ENCODE measurements at places on chromosomes 7 and 10. TPM values are rescaled to one million over a fixed set of nuclear protein-coding genes. Genes with fewer than 3 reads are reported as not detected.

GRCh38 chr7:141231018-141231792 lies 157.3 kb downstream of the TMEM178B start:
- DNase-seq = no peak

DNA sequence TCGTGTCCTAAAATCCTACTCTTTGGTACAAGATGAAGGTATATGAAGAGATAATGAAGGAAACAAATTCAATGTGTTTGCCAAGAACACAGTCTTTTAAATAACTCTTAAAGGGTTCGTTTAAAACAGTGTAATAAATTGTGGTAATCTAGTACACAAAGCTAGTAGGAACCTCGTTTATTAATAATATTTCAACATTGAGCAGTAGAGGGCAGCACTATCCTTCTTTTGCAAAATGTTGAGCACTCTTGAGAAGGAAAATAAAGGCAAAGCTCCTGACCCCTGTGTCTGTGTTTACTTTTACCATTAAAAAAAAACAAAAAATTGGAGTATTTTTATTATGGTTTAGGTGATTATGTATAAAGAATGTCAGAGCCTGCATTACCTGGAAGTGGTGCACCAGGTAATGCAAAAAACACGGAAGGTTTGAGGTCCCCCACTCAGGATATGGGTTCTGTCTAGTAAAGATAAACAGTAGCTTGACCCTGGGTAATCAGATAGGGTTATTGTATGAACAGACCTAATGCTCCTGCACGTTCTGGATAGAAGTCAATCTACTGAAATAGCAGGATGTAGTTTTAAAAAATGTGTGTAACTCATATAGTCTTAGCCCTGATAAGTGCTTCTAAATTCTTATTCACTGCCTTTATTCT lies 5.7 kb upstream of the GOT1 start:
- peak; percentile 85 for DNase-seq

- DNase-seq = no peak
Measured at GRCh38 chr7:66902844-66903180, 18.2 kb upstream of the TMEM248 start.

- DNase-seq = no peak
Measured at GRCh38 chr10:30742471-30742870, 112.9 kb upstream of the LYZL2 start.

DNA sequence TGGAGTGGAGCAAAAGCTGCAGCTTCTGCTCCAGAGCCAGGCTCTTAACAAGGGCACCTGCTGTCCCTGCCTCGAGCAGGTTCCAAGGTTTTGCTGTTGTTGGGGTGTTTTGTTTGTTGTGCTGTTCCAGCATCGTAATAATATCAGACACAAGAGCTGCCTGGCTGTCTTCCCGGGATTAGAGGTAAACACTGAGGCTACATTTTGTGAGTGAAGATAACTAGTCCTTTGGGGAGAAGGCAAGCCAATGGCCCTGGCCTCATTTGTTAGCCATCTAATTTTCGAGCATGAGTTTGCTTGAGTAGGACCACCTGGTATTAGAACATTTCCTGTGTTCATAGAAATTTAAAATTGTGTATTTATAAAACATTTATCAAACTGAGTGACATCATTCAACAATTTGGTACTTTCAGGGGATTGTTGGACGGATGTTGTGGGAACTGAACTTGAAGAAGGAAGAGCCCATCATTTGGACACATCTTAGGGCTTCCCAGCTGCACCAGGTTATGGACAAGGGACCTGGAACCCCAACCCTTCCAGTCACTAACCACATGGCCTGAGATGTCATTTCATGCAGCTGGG lies 555.0 kb downstream of the TNS3 start:
- no peak for DNase-seq

GRCh38 chr7:22842383-22842941 lies 19.8 kb upstream of the TOMM7 start:
- DNase-seq = no peak

Gene BAMBI
- 0.27 TPM for total RNA-seq
